ENCODE measurements at places on chromosomes 11 and 22.

DNA sequence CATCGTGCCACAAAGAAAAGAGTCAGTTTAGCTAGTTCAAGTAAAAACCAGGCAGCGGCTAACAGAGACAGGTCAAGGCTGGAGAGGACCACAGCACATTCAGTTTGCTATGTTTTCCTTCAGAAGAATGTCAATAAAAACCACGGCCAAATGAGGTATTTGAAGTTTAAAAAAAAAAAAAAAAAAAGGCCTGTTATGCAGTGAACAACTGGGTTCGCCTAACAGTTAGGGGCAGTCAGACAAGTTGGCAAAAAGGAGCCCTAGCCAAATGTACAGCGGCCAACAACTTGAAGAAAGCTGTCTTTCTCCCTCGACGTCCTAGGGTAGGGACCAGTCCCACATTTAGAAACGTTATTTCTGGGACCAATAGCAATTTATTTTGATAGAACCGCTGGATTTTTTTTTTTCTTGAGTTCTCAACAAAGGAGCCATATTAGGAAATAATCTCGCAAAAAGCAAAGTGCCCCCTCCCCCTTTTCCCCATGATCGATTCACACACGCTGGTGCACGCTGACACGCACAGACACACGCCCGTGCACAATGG, 237.8 kb downstream of the TTC28 start:
- DNase-seq: no peak

DNA sequence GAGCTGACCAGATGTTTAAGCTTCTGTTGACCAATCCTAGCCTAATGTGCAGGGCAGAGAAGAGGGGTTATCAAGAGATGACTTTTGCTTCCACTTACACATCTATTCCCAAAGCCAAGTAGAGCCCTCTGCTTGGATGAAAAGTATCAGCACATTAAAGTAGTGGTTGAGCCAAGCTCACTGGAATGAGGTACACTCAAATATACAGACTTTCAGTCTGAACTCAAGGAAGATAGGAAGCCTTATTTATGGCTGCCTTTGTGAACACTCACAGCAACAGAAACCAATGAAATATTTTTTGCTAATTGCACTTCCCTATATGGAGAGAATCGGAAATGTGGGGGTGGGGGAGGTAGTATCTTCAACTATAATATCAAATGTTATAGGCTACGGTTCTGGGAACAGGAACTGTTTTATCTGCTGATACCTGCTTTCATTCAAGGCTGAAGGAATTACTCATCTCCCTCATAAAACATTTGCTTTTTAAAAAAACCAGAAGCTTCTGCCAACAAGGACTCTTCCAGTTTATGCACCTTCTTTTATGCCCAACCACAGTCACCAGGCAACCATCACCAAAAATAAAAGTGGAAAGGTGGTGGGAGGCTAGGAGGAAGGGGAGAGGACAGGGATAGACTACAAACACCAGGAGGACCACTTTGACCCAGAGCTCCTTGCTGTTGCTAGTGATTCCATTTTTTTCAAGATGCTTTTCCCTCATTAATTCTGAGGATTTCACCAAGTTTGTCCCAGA, 91.2 kb downstream of the CLPB start:
- no peak for DNase-seq

GRCh38 chr11:128694618-128695481, 978 bp downstream of the FLI1 start:
- DNase-seq: no peak

- DNase-seq: no peak
Measured at GRCh38 chr22:37502342-37503182, 16.4 kb upstream of the MFNG start.

GRCh38 chr11:3201112-3201581, 17.5 kb downstream of the MRGPRG start:
- no peak for DNase-seq

DNA sequence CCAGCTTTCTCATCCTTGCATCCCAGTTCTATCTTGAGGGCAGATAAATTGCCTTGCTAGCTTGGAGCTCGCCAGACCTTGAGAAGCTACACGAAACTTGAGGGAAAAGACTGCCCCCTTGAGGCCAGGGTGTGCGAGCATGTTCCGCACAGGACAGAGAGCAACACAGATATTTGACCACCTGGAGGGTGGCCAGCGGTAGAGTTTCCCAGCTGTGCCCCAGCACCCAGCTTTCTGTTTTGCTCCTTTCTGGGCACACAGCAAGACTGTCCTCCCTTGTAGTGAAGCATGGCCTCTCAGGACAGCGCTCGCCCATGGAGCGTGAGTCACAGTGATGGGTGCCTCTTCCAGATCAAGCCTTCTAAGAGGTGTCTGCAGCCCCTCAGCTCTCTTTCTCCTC, 23.5 kb downstream of the SPATA19 start:
- no peak for DNase-seq

DNA sequence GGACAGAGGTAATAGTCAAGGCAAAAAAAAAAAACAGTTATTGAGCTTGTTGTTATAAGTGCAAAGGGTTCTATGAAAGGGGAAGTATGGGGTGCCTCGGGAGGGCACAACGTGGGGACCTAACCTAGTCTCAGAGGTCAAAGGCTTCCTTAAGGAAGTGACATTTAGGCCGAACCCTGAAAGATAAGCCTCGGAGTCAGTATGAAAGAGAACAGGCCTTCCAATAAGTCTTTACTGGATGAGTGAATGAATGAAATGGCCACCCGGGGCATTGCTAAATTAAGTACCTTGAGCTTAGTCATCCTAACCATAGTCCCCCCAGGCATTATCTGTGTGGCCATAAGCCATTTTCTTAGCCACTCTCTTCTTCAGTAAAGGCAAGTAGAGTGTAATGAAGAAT, 19.7 kb downstream of the FLI1 start:
- no peak for DNase-seq

GRCh38 chr11:77208535-77208934, 80.5 kb downstream of the MYO7A start:
- no peak for DNase-seq

GRCh38 chr11:68141246-68142027, 20.2 kb upstream of the CHKA start:
- no peak for DNase-seq

GRCh38 chr22:35921044-35921443, 107.6 kb downstream of the RBFOX2 start:
- no peak for DNase-seq

- DNase-seq: no peak
Measured at GRCh38 chr11:67276781-67277230, 10.5 kb downstream of the GRK2 start.

DNA sequence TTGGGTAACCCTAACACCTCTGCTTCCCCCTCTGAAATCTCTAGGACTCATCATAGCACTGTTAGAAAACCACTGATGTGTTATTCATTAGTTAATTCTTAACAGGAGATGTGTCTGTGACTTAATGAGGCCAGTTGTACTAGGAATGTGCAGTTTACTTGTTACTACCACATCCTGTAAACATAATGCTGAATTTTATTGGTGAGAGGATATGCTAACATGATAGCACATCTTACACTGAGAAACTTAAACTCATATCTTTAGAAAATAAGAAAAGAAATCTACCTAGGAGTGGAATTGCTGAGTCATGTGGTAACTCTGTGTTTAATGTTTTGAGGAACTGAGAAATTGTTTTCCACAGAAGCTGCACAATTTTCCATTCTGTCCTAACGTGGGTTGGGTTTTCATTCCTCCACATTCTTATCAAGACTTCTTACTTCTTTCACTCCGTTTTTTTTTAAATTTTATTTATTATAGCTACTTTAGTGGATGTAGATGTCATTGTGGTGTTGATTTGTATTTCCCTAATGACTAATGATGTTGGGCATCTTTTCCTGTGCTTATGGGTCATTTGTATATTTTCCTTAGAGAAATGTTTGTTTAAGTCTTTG, 33.7 kb downstream of the RNF121 start:
- DNase-seq: no peak

- DNase-seq: no peak
Measured at GRCh38 chr11:45102361-45102809, 44.1 kb upstream of the PRDM11 start.

- no peak for DNase-seq
Measured at GRCh38 chr22:19234126-19234896, 55.8 kb upstream of the SLC25A1 start.

DNA sequence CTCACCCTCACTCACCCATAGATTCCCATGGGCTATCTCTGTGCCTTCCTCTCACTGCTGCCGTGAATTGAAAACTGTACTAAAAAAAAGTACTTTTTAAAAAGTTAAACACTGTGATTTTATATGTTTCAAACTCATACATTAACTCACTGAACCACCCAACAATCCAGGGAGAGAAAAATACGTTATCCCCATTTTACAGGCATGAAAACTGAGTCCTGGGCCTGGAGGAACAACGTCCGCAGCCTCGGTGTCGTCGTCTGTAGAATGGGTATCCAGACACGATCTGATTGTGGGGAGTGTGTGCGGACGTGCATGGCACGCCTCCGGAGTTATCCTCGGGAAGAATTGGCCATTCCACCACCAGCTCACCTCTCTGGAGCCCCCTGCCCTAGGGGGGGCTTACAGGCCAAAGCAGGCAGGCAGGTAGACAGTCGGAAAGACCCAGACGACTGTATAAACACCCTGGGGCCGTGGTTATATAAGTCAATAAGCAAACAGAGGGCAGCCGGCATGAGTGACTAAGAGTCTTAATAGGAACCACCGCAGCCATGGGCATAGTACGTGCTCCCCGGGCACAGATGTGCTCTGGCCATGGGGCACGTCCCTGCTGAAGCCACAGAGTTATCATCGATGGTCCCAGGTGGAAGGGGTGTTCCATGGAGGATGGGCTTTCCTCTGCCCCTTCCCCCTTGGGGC, 7.1 kb upstream of the PDGFB start:
- no peak for DNase-seq

DNA sequence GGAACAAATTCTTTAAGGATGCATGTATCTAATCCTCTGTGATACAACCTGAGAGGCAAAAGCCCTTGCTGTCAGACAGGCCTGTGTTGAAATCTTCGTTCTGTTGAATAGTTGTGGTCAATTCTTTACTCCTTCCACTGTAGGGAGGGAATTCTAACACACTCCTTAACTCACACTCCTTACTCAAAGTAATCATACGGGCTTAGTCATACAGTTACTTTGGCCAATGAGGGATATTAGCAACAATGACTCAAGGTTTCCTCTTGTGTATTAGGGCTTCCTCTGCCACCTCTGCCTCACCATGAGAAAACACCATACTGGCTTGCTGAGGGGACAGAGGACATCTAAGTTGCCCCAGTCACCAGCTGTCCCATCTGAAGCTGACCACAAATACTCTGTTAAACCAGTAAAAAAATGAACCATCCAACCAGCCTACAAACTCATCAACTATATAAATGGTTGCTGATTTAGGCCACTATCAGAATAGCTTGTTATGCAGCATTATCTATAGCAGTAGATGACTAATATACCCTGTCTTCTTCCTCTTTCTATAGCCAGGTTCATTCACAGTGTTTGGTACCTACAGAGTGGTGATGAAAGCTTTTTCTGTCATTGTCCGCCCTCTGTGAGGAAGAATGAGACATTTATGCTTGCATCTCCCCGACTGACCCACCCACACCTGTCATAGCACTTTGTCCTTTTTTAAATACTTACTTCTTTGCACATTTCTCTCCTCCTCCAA, 322.8 kb upstream of the SYN3 start:
- peak; percentile 82 for DNase-seq

- DNase-seq: no peak
Measured at GRCh38 chr11:60345489-60345888, 18.4 kb downstream of the MS4A6E start.

DNA sequence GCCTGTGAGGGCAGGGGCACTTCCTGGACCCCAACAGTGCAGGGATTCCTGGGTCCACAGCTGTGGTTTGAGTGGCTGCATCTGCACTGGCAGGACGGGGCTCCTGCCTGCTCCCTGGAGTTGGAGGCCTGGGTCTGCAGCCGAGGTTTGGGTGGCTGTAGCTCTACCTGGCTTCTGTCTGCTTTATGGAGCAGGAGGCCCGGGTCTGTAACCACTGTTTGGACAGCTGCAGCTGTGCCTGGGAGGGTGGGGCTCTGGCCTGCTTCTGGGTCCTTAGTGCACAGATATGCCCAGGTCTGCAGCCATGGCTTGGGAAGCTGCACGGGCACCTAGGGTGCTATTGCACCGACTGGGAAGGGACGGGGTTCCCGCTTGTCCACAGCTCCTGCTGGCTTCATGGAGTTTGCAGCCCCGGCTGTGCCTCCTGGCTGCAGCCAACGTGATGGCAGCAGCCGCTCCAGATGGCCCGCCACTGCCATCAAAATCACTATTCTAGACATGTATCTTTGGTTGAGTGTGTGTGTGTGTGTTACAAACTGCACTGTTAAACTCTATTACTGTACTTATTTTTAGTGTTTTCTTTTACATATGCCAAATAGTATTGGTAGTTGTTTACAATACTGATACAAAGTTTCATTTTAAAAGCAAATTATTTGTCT, 412.3 kb upstream of the KIRREL3 start:
- no peak for DNase-seq

DNA sequence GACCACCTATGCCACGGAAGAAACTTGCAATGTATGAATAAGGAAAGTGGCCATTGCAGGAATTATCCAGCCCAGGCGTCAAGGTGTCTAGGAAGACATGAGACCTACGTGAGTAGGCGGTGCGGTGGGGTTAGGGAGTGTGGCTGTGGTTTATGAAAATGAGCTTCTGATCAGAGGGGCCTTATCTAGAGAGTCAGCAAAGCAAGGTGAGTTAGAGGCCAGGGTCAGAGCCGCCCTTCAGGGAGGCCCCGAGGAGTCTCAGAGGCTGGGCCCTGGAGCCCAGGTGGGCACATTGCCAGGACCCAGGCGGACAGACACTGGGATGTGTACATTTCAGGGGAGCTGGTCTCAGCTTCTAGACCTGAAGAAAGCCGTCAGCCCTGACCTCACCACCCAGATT, 13.8 kb upstream of the LINC01488 start:
- no peak for DNase-seq

Data from fibroblast of skin of left biceps (primary cell).